ENCODE measurements at places on chromosomes 5 and 9. TPM values are rescaled to one million over a fixed set of nuclear protein-coding genes. Genes with fewer than 3 reads are reported as not detected.

The SPAG8 gene
- total RNA-seq: 2.9 TPM

GRCh38 chr5:102799017-102799416 is 43.9 kb downstream of the PAM start:
- no peak for DNase-seq

DNA sequence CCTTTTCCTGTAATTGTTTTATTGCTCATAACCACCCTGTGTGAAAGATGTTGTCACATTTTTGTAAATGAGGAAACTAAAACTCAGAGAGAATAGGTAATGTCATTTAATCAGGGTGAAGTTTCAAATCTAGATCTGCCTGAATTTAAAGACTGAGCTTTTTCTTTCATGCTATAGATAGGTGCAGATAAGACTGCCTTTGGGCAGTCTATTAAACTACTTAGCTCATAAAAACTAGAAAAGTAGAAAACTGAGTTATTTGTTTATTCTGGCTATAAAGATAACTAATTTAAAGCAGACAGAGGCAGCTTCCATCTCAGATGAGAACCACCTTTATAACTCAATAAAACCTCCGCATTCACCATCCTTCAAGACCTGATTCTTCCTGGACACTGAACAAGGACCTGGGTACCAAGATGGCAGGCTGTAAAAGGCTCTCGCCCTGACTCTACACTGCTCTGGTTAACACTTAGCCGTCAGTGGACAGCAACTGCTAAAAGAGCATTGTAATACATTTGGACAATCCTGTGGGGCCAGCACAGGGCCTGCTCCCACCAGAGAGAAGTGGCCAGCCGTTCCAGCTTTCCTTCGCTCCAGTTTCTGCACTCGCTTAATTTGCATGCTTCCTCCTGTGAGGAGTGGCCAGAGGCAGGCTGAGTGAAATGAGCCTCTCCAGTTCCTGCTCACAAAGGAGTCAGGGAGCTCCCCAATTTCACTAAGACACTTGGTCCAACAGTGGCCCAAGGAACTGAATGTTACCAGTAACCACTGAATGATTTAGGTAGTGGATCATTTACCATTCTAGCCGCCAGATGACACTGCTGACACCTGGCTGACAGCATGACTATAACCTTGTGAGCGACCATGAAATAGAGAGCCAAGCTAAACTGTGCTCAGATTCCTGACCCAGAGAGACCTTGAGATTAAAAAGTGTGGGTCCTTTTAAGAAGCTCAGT is 566.4 kb downstream of the EFNA5 start:
- DNase-seq: peak; percentile 38

DNA sequence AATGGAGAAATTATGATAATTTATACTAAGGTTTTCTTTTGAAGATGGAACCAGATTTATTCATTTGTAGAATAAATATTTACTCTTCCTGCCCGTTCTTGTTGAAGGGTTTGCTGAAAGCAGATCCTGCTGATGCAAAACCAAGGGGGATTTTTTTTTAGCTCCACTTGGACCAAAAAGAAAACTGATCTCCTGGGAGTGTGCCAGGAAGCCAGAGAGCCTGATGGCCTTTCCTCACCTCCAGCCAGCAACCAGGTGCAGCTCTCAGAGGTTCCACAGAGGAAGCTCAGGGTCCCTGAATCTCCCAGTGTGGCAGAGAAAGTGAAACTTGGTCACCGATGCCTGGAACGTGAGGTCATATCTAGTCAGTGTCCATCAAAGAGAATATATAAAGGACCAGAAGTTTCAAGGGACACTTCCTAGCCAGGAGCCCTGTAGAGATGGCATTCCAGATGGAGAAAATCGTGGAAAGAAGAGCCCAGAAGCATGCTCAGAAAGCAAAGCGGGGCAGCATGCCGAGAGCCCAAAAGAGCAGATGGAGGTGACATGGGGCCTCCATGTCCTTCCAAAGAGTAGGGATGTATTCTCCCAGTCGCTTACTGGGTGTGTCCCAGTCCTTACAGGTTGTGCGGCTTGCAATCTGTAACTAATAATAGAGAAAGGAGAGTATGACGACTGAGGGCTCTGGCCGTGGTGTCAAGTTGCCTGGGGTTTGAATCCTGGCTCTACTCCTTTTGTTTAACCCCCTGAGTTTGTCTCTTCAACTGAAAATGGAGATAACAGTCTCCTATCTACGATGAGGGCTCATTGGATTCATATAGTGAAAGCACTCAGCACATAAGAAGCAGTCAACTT is 12.2 kb downstream of the AFAP1L1 start:
- peak; percentile 27 for DNase-seq

The TRIO gene
- total RNA-seq: 104 TPM

The KCNT1 gene
- total RNA-seq: 0.11 TPM

GRCh38 chr5:172848419-172848818 is 14.4 kb downstream of the ERGIC1 start:
- DNase-seq: no peak

DNA sequence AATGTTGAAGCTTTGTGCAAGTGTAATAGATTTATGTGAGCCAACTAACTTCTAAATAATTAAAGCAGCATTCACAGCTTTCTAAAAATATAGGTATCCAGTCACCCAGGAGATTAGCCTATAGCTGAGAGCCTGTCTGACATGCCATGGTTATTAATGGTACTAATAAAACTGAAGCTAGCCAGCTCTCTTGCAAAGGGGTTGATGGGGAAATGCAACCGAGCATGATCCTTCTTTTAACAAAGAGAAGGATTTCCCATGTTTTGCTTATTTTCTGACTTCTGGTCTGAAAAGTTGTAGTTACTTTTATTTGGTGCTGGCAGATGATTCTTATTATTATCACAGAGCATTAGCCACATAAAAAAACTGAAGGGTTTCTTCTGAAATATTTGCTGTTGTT is 488.7 kb upstream of the CYLC2 start:
- no peak for DNase-seq

DNA sequence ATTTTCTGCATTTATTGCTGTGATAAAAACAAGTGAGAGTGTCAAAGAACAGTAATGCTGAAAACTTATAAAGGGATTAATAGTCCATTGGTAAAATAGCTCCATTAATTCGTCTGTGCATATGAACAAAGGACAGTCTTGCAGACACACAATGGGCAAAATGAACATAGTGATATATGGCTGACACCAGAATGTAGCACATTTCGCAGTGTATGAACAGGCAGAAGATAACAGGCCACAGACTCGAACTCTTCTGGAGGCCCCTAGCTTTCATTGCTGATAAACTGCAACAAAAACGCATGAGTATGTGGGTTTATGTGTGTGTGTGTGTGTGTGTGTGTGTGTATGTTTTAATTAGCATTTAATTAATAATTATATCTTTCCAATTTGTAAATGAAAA is 354.8 kb downstream of the TAF11L14 start:
- no peak for DNase-seq

- DNase-seq: no peak
These were observed 109.9 kb downstream of the RPS23 start for GRCh38 chr5:82168294-82168693.

DNA sequence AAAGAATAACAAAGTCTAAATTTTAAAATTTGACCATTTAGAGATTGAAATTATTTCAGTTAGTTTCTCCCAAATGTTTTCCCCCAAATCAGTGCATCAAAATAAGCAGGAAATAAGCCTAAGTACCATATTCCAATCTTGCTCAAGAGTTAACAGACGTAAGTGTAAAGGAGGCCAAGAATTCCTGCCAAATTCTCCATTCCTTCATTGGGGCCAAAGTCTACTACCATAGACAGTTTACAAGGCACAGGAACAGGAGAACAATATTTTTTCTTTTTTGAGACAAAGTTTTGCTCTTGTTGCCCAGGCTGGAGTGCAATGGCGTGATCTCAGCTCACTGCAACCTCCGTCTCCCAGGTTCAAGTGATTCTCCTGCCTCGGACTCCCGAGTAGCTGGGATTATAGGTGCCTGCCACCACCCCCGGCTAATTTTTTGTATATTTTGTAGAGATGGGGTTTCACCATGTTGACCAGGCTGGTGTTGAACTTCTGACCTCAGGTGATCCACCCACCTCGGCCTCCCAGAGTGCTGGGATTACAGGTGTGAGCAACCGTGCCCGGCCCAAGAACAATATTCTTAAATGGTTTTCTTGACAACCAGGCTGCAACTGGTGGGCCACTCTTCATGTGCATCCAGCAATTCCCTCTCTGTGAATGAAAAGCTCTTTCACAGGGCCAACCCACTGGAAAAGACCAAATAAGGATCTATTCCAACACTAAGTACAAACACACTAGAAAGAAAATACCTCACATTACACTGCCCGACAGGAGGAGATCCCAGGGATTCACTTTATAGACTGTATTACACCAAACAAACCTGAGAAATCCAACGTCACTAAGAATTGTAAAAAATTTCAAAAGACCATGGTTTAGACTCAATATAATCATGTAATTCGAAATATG is 127.7 kb downstream of the MAPKAP1 start:
- no peak for DNase-seq

DNA sequence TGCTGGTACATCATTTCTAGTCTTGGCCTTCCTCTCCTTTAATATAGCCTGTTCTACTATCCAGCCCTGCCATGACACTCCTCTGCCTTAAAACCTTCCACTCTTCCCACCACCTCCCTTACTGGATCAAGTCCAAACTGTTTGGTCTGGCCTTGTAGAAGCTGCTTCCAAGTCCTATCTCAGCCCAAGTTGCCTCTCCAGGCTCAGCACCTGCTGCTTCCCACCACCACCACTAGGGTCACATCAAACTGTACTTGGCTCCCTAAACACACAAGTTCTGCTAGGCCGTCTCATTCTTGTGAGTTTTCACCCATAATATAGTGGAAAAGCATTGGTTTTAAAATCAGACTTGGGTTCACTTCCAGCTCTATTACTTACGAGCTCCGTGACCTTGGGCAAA is 1.4 kb downstream of the NDUFA8 start:
- peak; percentile 62 for DNase-seq

GRCh38 chr9:97985058-97985861 is 2.1 kb downstream of the ANP32B start:
- peak; percentile 43 for DNase-seq

- no peak for DNase-seq
These were observed 118.8 kb downstream of the TRIM36 start for GRCh38 chr5:115050866-115051265.

The NME5 gene
- total RNA-seq: 4.1 TPM

DNA sequence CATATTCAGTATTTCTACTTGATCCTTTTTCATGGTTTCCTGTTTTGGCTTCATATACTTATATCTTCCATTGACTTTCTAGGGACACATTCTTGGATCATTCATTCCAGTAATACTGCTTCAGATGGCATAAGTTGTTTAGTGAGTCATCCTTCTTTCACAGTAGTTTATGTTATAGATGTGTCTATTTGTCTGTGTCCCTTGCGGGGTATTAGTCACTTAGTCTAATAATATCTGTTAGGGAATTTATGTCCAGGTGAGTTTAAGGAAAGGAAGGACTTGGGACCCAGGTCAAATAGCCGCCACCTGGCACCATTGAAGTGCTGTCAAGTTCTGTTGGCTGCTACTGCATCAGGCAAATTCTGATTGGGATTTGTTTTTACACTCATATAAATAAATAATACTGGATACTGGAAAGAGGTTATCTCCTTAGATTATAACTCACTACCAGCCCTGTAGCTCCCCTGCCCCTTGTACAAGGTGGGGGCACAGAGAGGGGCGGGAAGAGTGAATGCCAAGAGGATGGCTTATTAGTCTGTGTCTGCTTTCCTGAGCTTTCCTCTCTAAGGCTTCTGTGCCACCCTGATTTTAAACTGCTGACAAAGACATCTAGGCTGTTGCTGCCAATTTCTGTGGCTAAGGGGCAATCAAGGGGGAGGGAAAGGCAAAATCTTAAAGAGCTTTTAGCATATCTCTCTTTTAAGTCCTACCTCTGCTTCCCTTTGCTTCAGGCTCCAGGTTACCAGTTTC is 64.9 kb downstream of the CDC42SE2 start:
- DNase-seq: no peak

DNA sequence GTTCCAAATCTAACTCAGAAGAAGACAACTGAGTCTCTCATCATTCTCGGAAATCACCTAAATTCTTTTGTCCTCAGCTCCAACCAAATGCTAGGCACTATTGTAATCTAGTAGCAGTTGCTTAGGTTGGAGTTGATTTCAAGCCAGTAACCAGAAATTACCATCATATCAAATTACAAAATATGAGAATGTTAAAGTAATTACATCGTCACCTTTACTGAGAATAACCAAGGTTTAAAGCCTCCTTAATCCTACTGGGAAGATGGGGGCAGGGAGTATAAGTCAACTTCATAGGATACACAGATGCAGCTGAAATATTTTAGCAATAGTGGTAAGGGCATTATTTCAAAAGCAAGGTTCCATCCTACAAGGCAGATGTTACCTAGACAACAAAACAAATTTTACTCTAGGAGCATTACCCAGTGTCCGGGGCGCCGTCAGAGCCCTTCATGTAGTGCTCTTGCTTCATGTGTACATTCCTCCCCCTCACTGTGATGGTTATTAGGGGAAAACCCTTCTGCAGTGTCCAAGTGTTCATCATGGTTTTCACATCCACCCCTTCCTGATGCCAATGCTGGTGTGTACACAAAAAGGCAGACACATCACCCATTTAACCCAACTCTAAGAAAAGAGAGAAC is 19.5 kb downstream of the ERAP1 start:
- peak; percentile 54 for DNase-seq

GRCh38 chr9:71602652-71603051 is 165.7 kb downstream of the CEMIP2 start:
- DNase-seq: no peak

DNA sequence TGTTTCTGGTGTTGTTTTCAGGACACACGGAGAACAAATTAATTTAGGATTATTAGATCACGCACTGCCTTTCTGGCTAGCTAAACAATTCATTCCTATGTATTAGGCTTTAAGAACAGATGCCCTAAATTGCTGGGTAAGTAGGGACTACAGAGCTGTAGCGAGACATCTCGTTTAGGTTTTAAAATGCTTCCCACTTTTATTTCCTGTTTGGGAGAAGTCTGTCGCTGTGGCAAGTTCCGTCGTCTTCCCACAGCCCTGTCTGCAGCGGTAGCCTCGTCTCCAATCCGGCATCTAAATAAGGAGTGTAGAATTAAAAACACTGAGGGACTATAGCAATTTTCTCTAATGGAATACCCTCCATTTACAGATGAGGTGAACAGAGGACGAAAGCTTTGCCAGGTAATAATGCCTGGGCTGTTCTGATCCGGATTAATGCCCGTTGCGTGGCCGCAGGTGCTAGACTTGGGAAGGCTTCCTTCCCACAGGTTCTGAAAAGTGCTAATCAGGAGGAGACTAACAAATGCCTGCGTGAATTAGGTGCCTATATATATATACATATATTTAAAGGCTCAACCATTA is 1.3 kb upstream of the TRIM36 start:
- DNase-seq: no peak

DNA sequence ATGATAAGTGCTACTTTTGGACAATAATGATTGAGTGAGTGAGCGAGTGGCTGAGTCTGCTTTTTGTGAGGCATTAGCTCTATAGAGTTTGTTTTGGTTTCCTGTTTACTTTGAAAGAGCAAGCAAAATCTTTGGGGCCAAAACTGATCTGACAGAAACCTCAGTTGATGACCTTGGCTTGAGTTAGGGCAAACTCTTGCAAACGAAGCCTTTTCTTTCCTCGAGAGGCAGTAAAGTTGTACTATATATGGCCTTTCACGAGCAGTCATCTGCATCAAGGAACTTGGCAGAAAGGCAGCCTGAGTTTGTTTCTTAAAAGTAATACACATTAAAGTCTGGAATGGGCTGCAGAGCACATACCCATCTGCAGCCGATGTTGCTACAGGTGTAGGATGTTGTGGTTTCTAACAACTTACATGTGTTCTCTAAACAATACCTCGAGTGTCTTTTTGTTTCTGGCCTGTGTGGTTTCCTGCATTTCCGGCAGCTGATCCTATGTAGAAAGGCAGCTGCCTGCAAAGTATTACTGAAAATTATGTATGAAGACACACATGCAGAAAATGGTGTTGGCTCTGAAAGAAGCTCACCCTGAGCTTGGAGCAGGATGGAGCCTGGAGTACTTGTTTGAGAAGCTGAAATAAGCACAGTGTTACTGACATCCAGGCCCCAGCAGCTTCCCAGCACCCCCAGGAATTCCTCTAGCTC is 60.8 kb downstream of the FOXD1 start:
- no peak for DNase-seq

Measured in cardiac muscle cell (in vitro differentiated cells and primary cell).